ENCODE measurements at places on chromosomes 2 and 18. TPM values are rescaled to one million over a fixed set of nuclear protein-coding genes. Genes with fewer than 3 reads are reported as not detected.
A peak's percentile ranks its signal among the peaks of the same experiment; 100 is the strongest.

MC5R gene
- not detected for total RNA-seq

DNA sequence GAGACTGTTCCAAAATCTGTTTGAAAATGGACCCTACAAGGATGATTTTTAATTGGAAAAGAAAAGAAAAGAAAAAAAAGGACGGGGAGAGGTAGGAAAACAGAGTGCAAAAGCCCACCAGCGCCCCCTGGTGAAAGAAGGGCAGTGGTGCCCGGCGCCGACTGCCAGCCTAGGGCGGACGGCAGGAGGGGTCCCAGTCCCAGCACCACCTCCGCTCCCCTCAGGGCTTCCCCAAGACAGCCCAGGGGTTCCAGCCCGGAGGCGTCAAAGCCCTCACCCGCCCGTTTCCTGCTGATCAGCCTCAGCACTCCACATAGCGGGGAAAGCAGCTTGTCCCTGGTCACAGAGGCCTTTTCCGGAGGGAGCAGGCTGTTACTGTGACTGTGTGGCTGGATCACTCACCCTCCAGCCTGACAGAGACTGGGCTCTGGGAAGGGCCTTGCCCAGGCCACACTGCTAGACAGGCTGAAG lies 213.9 kb downstream of the TFCP2L1 start:
- no peak overlapping the region for H3K27ac ChIP-seq
- H3K27me3 ChIP-seq: no peaks in the 10 kb centered on the region
- no peaks in the 10 kb centered on the region for H3K36me3 ChIP-seq
- DNase-seq: peak; percentile 74
- H3K4me3 ChIP-seq: no peak overlapping the region
- H3K4me1 ChIP-seq: no peaks in the 10 kb centered on the region

CFAP221 gene
- total RNA-seq: 24.3 TPM

C2orf66 gene
- total RNA-seq: 0.20 TPM

All from pancreas (tissue), 10 donors.